ENCODE measurements at places on chromosomes 3 and 15. TPM values are rescaled to one million over a fixed set of nuclear protein-coding genes. Genes with fewer than 3 reads are reported as not detected.

- DNase-seq: no peak
These were observed 20.9 kb downstream of the RAF1 start for GRCh38 chr3:12643010-12643380.

DNA sequence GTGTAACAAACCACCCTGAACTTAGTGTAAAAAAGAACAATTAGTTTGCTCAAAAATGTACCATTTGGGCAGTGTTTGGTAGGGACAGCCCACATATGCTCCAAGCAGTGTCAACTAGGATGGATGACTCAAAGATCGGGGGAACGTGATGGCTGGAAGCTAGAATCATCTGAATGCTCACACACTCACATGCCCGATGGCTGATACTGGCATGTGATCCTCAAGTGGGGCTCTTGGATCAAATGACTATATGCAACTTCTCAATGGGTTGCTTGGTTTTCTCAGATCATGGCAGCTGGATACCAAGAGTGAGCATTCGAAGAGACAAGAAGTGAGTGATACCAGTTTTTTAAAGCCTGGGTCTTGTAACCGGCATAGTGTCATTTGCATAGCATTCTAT lies 335.9 kb upstream of the KCNMB2 start:
- DNase-seq: no peak

GRCh38 chr3:48412375-48413001 lies 17.4 kb downstream of the PLXNB1 start:
- DNase-seq: no peak

GRCh38 chr3:81531846-81532245 lies 229.6 kb downstream of the GBE1 start:
- DNase-seq: no peak

The ADAMTS7 gene
- 0.39 TPM for total RNA-seq

The SKOR1 gene
- 0.31 TPM for total RNA-seq

GRCh38 chr15:24916305-24917009 lies 38.3 kb upstream of the SNRPN start:
- DNase-seq: peak; percentile 11

DNA sequence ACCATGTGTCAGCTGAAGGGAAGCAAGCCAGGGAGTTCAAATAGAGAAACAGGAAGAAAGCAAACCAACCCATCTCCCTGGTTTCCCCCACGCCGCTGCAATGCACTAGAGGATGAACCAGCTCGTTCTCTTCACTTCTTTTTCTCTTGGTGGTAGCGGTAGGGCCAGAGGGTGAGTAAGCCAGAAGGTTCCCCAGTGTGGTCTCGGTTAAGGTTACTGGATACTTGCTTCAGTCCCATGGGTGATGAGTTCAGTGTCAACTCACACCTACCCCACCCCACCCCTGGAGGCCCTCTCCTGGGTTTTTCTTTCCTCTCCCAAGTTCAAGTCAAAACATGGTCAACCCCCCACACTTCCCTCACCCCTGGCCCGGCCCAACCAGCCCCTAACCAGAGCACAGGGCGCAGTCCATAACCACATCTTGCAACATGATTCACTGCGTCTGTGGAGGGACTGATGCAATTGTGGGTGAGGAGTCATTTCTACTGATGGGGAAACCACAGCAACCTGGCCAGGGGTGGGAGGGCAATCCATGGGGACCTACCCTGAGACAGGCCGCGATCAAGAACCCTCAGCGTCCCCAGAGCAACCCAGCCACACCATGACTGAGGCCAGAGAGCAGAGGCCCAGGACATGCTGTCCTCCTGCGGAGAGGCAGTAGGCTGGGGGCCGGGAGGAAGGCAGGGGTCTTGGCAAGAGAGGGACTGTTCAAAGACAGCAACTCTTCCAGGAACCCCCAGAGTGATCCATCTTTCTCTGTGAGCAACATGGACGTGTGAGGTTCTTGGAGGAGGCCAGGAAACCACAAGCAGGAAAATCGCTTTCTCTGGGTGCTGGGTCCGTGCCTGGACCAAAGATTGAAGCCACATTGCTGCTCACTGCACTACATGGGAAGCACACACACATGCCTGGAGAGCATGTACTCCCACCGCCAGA lies 276.6 kb downstream of the UACA start:
- DNase-seq: peak; percentile 93

The LYZL4 gene
- total RNA-seq: not detected

Data from activated T-cell treated with anti-CD3 and anti-CD28 coated beads, Interleukin-2, amount 50 U/mL, for 72 hours (primary cell).